ENCODE measurements at places on chromosomes 2 and 18. TPM values are rescaled to one million over a fixed set of nuclear protein-coding genes. Genes with fewer than 3 reads are reported as not detected.

DNA sequence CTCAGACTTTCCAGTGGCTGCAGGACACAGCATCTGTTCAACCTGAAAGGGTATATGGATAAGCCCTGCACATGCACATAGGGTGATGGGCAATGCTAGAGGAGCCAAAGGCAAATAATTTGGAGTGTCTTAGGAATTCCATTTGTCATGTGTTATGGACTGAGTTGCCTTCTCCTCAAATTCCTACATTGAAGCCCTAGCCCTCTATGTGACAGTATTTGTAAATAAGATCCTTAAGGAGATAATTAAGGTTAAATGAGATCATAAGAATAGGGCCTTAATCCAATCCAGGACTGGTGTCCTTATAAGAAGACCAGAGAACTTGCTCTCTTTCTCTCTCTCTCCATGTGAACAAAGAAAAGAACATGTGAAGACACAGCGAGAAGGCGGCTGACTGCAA lies 42.9 kb upstream of the CREG2 start:
- DNase-seq, result no peak

DNA sequence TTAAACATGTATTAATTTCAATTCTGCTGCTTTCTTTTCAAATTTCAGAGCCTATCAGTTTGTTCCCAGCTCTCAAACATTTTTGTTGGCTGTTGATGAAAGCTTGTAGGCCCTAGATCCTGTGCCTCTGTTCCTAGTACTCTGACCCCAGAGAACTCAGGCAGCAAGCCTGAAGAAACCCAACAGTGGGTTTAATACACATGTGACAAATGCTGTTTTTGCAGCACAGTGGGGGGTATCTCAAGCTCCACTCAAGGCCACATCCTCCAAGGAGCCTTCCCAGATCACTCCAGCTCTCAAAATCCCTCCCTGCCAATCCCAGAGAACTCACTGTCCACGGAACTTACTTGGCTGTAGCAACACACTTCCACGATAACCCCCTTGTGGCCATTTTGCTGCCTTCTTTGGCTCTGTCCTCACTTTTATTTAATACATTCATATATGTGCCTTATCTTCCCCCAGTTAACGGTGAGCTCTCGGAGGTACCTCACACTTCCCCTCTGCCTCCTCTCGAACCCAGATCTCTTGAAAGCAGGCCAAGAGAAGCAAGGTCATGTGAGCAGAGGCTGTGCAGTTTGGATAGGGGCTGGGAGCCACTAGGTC lies 122.4 kb downstream of the TNS1 start:
- DNase-seq, result no peak

DNA sequence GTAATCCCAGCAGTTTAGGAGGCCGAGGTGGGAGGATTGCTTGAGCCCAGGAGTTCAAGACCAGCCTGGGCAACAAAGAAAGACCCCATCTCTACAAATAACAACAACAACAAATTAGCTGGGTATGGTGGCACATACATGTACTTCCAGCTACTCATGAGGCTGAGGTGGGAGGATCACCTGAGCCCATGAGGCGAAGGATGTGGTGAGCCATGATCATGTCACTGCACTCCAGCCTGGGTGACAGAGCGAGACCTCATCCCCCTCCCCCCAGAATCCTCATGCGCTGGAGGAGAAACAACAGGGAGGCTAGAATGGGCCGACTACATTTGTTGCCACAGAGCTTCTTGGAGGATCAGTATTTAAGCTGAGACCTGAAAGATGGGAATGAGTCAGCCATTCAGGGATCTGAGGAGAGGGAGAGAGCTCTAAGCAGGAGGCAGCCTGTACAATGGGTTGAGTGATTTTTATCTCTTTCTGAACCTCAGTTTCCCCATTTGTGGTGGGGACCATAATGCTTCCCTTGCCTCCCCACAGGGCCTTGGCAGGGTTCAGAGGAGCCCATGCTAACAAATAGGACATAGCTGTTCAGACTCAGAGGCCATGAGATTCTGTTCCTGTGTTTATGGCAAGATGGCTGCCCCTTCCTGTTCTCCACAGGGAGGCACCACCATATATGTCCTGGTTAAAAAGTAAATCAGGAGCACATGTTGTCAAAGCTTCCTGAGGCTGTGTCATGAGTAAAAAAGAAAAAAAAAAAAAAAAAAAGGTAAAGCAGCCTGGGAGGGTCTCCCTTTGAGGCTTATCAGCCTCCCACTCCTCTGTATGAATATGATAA lies 131.4 kb upstream of the HAAO start:
- no peak for DNase-seq

DNA sequence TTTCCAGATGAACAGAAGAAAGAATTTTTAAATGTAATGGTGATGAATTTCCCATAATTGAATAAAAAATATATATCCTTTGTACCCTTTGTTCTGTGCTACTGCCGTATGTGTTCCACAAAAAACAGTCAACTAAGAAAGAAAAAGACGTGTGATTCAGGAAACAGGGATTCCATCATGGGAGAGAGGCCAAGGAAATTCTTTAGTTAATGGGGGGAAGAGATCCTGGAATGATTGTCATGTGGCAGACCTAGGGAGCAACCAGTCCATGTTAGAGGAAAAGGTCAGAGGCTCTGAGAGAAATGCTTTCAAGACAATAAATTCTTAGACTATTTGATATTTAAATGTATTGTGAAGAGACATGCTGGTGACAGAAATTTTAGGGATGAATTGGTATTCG lies 76.6 kb downstream of the CPO start:
- DNase-seq, result no peak

DNA sequence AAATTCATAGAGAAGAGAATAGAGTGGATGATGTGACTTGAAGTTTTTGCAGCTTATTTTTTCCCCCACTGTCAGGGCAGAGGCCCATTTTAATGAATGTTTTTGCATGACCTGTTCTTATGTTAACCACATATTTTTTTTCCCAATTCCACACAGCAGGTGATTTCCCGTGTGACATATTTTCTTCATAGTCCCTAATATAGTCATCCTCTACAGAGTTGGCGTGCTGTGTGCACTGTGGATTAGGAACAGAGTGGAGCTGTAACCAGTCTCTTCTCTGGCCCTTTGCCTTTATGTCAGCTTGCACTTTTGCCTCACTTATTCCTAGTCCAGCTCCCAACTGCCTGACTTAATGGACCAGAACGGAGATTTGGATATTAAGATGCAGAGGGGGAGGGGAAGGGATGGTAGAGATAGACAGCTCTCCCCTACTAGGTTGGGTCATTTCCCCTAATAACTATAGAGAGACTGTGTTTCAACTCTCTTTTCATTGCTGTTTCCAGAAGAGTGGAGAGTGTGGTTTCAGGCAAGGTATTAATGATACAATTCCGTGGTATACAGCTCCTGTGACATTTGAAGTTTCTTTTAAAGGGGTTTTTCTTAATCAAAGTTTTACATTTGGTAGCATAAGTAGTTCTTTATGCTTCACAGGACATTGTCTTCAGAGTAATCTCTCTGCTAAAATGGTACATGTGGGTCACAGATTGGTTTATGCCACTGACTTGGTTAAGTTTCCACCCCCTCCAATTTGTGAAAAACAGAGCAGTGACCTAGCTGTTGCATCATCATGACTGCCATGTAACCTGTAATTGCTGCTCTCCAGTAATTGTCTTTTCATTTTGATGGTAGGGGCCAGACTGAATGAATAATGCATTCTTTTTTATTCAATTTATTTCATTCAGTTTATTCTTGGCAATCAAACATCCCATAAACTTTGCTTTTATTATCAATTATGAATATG lies 161.3 kb downstream of the HAUS1 start:
- no peak for DNase-seq

The REG3A gene
- not detected for total RNA-seq

The ZNF385B gene
- total RNA-seq, result 0.86 TPM

The CYS1 gene
- 4.8 TPM for total RNA-seq

The TBR1 gene
- 0.07 TPM for total RNA-seq

Data from Calu3 (cell line).